H1 (cell line): ENCODE measurements at places on chromosomes 11 and 22. TPM values are rescaled to one million over a fixed set of nuclear protein-coding genes. Genes with fewer than 3 reads are reported as not detected.
A peak's percentile ranks its signal among the peaks of the same experiment; 100 is the strongest.

GRCh38 chr11:20457934-20458680 is 70.6 kb downstream of the PRMT3 start:
- H3K27me3 ChIP-seq, result no peaks in the 10 kb centered on the region
- H3K4me3 ChIP-seq, result no peak overlapping the region
- no peak overlapping the region for H3K27ac ChIP-seq

DNA sequence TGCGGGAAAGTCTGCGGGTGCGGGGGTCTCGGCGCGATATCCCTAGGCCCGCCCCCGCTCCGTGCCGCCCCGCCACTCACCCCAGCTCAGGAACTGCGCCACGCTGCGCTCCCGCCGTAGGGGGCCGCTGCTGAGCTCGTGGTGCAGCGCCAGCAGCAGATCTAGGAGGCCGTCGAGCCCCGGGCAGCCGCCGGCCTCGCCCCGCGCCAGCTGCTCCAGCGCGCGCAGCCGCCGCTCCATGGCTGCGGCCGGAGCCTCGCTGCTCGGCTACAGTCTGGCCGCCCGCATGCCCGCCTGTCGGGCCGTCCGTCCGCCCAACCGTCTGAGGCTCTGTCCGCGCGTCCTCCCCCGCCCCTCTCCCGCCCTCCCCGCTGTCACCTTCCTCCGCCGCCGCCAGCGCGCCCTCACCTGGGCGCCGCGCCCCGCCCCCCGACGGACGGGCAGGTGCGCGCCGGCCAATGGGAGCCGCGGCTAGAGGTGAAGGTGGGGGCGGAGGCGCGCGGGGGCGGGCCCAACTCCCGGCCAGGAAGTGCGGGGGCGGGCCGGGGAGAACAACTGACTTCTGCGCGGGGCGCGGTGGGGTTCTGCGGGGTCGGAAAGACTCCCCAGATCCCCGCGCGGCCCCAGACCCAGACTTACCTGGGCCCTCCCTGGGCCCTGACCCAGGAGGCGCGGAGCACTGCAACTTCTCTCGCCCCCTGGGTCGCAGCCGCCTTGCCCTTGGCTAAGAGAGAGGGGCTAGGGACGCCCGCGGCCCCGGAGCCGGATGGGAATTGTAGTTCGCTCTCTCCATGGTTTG is at the start of gene CDC42BPG:
TSS of gene CDC42BPG (minus strand) at position 324 of the 799 bp plus-strand sequence. CDS start at position 240, 84 bp downstream.
- peaks cover 22% of the 10 kb centered on the region for H3K4me1 ChIP-seq
- no peaks in the 10 kb centered on the region for H3K27me3 ChIP-seq
- H3K36me3 ChIP-seq, result peaks cover 2% of the 10 kb centered on the region; the same call in 1 of the 2 replicates

DNA sequence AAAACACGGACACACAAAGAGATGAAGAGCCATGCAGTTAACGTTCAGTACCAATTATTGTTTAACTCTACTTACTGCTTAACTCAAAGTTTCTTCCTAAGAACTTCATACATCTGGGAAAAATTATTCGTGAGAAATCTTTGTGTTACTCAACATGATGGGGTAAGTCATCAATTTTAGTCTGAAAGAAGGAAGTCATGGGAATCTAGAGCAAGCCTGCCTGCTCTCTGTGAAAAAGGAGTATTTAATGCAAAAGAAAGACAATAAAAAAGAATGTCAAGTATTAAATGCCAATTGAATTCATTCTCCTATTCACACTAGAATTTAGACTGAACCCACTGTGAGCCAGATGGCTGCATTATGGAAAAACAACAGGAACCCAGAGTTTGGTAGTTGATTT is 16.0 kb downstream of the TMEM123 start:
- DNase-seq, result no peak
- H3K4me1 ChIP-seq, result no peaks in the 10 kb centered on the region
- H3K27me3 ChIP-seq, result no peaks in the 10 kb centered on the region
- peaks cover 4% of the 10 kb centered on the region; the same call in 1 of the 2 replicates for H3K36me3 ChIP-seq
- H3K4me3 ChIP-seq, result no peak overlapping the region

GRCh38 chr11:47524291-47524874 is 28.5 kb downstream of the CELF1 start:
- H3K36me3 ChIP-seq, result no peaks in the 10 kb centered on the region
- no peak overlapping the region for H3K27ac ChIP-seq
- no peaks in the 10 kb centered on the region for H3K4me1 ChIP-seq

DNA sequence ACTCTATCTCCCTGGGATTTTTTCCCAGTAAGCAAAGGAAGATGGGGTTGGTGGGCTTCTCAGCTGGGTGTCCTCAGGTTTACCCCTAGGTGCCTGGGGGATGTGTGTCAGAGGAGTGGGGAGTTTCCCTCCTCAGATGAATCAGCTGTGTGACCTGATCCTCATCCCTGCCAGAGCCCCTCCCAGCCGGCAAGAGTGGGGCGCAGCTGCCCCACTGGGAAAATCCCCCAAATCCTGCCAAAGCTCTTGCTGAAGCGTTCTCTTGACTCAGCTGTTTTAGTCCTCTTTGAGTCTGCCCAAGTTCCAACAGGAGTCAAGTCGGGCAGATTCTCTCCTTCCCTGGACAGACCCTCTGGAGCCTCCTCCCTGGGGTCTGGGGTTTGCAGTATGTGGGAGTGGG is 6.0 kb downstream of the C11orf68 start:
- H3K4me1 ChIP-seq, result peaks cover 12% of the 10 kb centered on the region; the same call in 1 of the 2 replicates
- DNase-seq, result no peak
- H3K4me3 ChIP-seq, result no peak overlapping the region
- no peaks in the 10 kb centered on the region for H3K36me3 ChIP-seq

DNA sequence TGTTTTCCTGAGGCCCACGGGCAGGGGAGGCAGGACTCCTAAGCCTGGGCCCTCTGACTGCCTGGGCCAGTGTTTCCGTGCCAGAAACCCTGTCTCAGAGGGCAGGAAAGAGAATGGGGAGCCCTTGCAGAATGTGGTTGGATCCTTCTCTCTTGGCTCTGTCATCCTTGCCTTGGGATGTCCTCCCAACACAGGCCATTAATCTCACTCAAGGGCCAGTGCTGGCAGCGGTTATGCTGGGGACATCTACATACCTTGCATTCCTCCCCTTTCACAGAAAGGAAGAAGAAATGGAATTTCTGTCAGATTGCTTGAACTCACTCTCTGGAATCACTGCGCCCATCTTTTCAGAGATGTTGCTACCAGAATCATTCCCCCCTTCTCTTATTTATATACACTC is 296.9 kb downstream of the KIRREL3 start:
- H3K4me1 ChIP-seq, result no peaks in the 10 kb centered on the region; the same call in 1 of the 2 replicates
- DNase-seq, result no peak
- no peaks in the 10 kb centered on the region for H3K36me3 ChIP-seq

- H3K27ac ChIP-seq, result no peak overlapping the region; the same call in 1 of the 2 replicates
- no peaks in the 10 kb centered on the region; the same call in 1 of the 2 replicates for H3K36me3 ChIP-seq
- H3K27me3 ChIP-seq, result no peaks in the 10 kb centered on the region
- H3K4me3 ChIP-seq, result no peak overlapping the region
- no peak for DNase-seq
These were observed 30.8 kb downstream of the ACO2 start for GRCh38 chr22:41499624-41500280.

- no peak for DNase-seq
- no peak overlapping the region for H3K27ac ChIP-seq
- H3K27me3 ChIP-seq, result peaks cover 19% of the 10 kb centered on the region
- H3K4me1 ChIP-seq, result peaks cover 16% of the 10 kb centered on the region
These were observed 4.3 kb upstream of the OSBPL5 start for GRCh38 chr11:3169255-3170043.

- H3K27ac ChIP-seq, result no peak overlapping the region
- no peak for DNase-seq
- H3K4me3 ChIP-seq, result no peak overlapping the region
- H3K4me1 ChIP-seq, result no peaks in the 10 kb centered on the region; the same call in 1 of the 2 replicates
These were observed 17.9 kb upstream of the RRAS2 start for GRCh38 chr11:14376920-14377319.

GRCh38 chr11:90171359-90171758 is 36.9 kb downstream of the NAALAD2 start:
- H3K4me3 ChIP-seq, result no peak overlapping the region
- H3K27ac ChIP-seq, result no peak overlapping the region
- no peaks in the 10 kb centered on the region for H3K36me3 ChIP-seq
- no peaks in the 10 kb centered on the region for H3K4me1 ChIP-seq
- no peaks in the 10 kb centered on the region for H3K27me3 ChIP-seq
- no peak for DNase-seq

DNA sequence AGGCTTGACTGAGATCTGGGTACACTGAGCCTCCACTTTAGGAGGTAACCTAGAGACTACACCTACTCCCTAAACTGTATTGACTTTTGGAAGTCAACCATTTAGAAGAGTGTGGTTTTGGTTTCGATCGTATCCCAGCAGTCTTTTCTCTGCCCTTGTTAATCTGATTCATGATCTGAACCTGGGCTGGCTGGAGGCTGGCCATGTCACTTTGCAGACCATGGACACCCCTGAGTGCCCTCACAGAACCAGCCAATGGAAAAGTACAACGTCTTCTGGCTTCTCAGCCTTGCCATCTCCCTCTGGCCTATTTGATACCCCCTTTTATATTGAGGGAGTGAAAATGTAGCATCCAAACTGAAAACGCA is 10.8 kb downstream of the EHF start:
- no peak overlapping the region for H3K27ac ChIP-seq
- H3K36me3 ChIP-seq, result no peaks in the 10 kb centered on the region
- peaks cover 2% of the 10 kb centered on the region for H3K4me1 ChIP-seq
- H3K27me3 ChIP-seq, result no peaks in the 10 kb centered on the region
- no peak overlapping the region for H3K4me3 ChIP-seq

DNA sequence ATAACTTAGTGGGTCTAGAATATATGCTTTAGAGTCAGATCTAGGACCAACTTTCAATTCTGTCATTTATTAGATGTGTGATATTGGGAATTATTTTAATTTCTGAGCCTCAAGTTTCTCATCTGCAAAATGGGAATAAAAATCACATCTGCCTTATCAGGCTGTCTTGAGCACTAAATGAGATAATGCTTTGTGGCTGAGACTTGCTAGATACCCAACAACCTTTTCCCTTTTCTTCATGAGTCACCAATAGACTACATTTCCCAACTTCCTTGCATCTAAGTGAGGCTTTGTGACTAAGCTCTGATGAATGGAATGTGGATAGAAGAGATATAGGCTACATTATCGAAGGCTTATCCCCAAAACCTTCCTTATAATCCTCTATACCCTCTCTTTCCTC is 220.7 kb upstream of the SESN3 start:
- no peaks in the 10 kb centered on the region for H3K27me3 ChIP-seq
- DNase-seq, result no peak
- H3K4me1 ChIP-seq, result peaks cover 3% of the 10 kb centered on the region; the same call in 1 of the 2 replicates
- H3K27ac ChIP-seq, result no peak overlapping the region
- no peaks in the 10 kb centered on the region for H3K36me3 ChIP-seq
- H3K4me3 ChIP-seq, result no peak overlapping the region

- no peak for DNase-seq
- H3K27ac ChIP-seq, result no peak overlapping the region
- H3K36me3 ChIP-seq, result peaks cover 1% of the 10 kb centered on the region
These were observed 16.3 kb downstream of the SUN2 start for GRCh38 chr22:38739300-38740055.

GRCh38 chr11:62607714-62608113 is 4.9 kb downstream of the EML3 start:
- no peak for DNase-seq
- no peak overlapping the region for H3K27ac ChIP-seq
- no peak overlapping the region for H3K4me3 ChIP-seq

DNA sequence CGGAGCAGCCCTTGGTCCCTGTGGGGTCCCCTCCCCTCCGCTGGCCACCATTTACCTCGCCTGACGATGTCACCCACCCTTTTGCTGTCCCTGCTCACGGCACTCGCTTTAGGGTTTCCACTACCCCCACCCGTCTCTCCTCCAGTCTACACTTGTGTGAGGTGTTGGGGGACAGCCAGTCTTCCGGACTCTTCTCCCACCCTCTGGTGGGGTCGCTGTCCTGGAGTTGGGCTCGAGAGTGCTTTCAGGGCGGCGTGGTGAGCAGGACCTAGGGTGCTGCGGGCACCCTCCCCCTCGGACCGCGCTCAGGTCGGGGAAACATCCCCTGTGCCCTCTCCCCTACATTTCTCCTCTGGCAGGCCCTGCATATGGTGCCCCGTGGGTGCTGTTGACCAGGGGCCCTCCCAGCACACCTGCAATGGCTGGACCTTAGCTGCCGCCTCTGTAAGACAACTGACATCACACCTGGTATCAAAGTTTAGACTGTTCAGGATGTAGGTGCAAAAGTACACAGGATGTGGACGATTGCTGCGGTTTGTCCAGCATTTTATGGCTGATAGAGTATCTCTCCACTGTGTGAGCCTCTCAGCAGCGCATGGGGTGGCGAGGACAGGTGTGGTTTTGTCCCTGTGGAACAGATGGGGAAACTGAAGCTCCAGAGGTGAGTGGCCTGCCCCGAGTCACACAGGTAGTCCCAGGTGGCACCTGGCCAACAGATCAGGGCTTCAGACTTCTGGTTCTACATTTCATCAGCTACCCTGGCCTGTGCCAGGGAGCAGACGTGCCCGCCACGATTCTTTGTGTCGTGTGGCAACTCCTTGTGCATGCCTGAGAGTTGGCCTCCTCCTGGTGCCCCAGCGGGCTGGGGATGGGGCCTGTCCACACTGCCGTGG is 1.2 kb downstream of the GRK2 start:
- no peak overlapping the region for H3K27ac ChIP-seq
- DNase-seq, result no peak
- peak overlapping the region; percentile 74 for H3K4me3 ChIP-seq
- no peaks in the 10 kb centered on the region; the same call in 1 of the 2 replicates for H3K36me3 ChIP-seq
- peaks cover 30% of the 10 kb centered on the region for H3K4me1 ChIP-seq

GRCh38 chr11:61429346-61429690 is 457 bp downstream of the CPSF7 start:
- H3K4me1 ChIP-seq, result no peaks in the 10 kb centered on the region
- H3K27me3 ChIP-seq, result no peaks in the 10 kb centered on the region
- peaks cover 34% of the 10 kb centered on the region for H3K36me3 ChIP-seq
- H3K27ac ChIP-seq, result peak overlapping the region; percentile 97

- H3K4me3 ChIP-seq, result no peak overlapping the region
- H3K4me1 ChIP-seq, result no peaks in the 10 kb centered on the region
- no peak overlapping the region for H3K27ac ChIP-seq
- H3K27me3 ChIP-seq, result no peaks in the 10 kb centered on the region
- H3K36me3 ChIP-seq, result peaks cover 13% of the 10 kb centered on the region
- no peak for DNase-seq
These were observed 39.1 kb downstream of the SNX19 start for GRCh38 chr11:130876931-130877915.

GRCh38 chr11:44542372-44542771 is 23.1 kb upstream of the CD82 start:
- no peak for DNase-seq
- H3K36me3 ChIP-seq, result no peaks in the 10 kb centered on the region
- H3K27ac ChIP-seq, result no peak overlapping the region
- H3K27me3 ChIP-seq, result peaks cover 5% of the 10 kb centered on the region; the same call in 1 of the 2 replicates

DNA sequence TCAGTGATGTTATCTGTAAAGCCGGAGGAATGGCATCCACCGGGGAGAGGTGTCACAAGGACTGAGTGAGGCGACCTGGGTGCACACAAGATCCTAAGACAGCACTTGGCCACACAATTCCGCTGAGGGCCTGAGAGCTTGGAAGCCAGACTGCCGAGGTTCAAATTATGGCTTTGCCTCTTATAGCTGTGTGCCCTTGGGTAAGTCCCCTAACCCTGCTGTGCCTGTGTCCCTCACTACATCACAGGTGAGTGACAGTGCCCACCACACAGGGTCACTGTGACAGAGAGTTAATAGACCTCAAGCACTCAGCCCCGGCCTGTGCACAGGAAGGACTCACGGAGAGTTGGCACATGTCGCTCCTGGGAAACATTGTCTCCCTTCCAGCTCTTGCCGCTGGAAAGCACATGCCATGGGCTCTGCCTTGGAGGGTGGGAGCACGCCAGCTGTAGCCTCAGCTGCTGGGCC is 592 bp downstream of the RHOD start:
- H3K27ac ChIP-seq, result no peak overlapping the region
- peak overlapping the region; percentile 25; the same call in 1 of the 2 replicates for H3K4me3 ChIP-seq
- peaks cover 11% of the 10 kb centered on the region for H3K27me3 ChIP-seq
- DNase-seq, result no peak
- H3K4me1 ChIP-seq, result peaks cover 25% of the 10 kb centered on the region

XKR3 gene
- 0.17 and 0.25 TPM in 2 replicates for total RNA-seq

DYNC2H1 gene
- total RNA-seq, result 12.0 and 12.7 TPM in 2 replicates
